Stomach (tissue), 19 donors: ENCODE measurements at places on chromosomes 5 and 9.

- no peak for DNase-seq
Measured at GRCh38 chr5:59999056-59999455, 105.5 kb upstream of the PDE4D start.

DNA sequence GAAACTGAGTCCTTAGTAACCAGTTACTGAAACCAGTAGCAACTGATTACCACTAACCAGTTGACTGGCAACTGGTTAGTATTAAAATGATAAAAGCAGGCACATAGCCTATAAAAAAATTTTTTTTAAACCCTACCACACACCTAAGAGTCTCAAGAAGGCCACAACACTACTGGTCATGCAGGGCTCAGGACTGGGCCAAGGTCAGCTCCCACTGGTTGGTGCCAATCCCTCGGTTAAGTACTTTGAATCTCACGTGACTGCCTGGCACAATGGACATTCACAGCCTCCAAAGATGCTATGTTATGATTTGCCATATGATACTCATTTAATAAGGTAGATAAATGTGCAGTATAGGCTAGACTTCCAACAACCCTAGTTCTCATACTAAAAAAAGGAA lies 8.5 kb downstream of the ANKH start:
- no peak for DNase-seq

DNA sequence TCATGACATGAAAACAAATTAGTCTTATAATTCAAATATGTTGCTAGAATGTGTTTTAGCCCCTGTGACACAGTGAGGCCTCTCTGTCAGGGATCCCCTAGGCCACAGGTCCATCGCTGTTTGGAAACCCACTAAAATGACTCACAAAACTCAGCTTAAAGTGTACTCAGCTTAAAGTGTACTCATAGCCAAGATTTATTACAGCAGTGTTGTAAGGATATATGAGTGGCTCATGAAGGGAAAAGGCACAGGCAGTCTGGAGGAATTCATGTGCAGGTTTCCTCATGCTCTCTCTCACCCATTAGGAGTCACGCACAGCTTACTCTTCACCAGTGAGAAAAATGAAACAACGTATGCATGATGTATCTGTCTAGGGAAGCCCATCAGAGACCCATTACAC lies 24.4 kb upstream of the TGFBI start:
- DNase-seq, result no peak

- no peak for DNase-seq
Measured at GRCh38 chr9:131027872-131028179, 18.9 kb downstream of the LAMC3 start.

- DNase-seq, result no peak
Measured at GRCh38 chr5:16886366-16886736, 49.7 kb downstream of the MYO10 start.

DNA sequence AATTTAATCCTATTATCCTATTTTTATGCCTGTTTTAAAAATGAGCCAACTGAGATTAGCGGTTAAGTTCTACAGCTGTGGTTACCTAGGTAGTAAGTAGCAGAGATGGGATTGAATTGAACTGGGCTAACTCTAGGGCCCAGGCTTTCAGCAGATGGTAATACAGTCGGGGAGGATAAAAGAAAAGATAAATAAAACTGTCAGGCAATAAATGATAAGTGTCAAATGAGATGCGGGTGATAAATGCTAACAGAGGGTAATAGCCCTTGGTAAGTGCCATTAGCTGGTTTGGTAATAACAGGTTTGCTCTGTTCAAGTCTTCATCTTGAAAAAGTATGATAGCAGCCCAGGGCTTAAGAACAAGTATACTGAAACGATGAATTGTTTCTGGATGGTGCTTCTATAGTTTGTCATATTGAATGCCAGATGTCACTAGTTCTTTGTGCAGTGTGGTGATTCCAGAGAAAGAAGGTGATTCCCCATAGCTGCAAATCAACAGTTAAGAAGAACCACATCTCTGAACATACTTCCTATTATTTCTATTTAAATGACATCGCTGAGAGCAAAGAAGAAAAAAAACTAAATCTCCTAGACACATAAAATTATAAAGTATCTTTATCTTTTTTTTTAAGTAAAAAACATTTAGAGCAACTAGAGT lies 360.8 kb upstream of the PANK3 start:
- no peak for DNase-seq

DNA sequence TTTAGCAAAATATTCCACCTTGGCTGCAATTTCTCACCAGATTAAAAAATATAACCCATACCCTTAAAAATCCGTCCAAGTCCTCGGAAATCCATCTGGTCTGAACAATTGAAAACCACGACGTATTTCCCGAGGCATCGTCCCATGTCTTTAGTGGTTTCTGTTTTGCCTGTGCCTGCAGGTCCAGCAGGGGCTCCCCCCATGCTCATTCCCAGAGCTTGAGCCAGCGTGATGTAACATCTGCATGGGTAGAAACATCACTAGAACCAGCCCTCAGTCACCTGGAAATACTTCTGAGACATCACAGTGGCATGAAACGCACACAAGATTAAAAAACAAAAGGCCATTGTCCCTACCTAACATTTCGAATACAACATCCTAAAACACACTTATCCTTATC lies 114.0 kb downstream of the DNAH5 start:
- no peak for DNase-seq

DNA sequence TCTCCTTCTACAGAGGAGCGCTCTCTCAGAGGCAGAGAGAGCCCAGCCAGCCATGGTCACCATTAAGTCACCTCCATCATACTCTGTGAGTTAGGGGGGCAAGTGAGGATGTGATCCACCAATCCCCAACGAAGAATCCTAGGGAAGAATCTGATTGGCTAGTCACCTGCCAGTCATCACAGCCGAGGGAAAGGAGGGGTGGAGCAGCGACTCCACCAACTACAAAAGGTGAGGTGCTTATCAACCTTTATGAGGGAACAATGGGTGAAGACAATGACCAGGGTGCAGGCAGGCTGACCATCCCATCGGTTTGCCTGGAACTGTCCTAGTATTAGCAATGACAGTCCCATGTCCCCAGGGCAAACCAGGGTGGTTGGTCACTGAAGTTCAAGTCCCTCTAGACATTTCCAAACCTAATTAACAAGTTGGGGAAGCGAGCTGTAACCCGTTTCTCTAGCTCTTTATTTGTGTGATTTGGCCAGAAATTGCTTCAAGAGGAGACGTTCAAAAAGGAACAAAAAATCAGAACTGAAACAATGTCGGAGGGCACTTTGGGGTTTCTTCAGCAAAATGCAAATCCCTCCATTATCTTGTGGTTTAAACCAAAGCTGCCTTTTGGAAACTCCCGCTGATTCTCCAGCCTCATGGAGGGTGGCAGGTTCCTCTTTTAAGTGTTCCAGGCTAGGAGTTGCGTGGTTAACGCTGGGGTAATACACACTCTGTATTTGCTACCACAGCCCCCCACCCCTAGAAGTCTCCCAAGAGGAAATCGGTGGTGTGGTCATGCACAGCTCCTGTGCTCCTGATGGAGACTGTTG lies 18.8 kb upstream of the FCN1 start:
- DNase-seq, result no peak

DNA sequence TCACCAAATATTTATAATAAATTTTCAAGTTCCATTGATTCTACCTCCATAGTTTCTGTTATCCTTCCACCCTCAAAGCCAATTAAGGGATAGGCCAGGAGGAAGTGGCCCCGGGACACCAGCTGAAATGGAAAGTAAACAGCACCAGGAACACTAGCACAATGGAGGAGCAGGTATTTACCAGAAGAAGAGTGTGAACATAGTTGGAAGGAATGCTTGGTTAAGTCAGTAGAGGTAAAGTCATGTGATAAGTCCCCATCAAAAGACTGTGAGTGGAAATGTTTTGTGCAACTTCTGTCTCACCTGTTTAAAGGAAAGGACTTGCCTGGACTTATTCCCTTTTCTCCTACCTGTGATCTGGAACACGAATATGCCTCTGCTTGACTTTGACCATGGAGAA lies 146.7 kb upstream of the RAI14 start:
- DNase-seq, result no peak

GRCh38 chr5:110561510-110561909 lies 165.0 kb downstream of the TMEM232 start:
- DNase-seq, result no peak

GRCh38 chr5:146732962-146733361 lies 145.6 kb downstream of the PPP2R2B start:
- no peak for DNase-seq

- DNase-seq, result no peak
Measured at GRCh38 chr9:112000743-112001142, 104.1 kb downstream of the UGCG start.

DNA sequence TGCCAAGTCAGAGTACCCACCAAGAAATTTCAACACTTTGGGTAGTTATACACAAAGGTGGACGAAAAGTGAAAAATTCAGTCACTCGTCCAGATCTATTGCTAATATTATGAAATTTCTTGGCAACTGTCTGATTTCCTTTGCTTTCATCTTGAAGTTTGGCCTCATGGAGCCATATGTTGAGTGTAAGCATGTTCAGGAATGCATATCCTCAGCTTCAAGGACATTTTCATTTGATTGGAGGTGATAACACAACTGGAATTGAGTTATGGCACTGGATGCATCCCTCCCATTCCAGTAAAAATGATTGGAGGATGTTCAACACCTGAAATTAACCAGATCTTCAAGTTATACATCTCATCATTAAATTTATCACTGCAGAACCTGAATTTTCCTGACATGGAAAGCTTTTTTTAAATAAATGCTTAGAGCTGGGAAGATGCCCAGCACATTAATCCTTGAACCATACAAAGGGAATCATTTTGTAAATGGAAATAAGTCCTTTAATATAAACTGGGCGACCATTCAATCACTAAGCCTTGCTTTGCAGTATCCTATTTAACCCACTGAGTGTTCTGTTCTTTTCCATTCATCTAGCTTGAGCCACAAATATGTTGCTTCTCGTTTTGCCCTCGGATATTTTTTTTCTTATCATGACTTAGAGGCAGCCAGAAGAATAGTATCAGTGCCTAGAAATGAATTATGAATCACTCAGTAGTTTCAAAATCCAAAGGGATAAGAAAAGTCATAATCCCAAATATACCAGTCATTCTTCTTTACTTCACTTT lies 273.7 kb upstream of the PIK3R1 start:
- DNase-seq, result peak; percentile 61

GRCh38 chr9:104280711-104281110 lies 186.6 kb downstream of the SMC2 start:
- DNase-seq, result no peak

DNA sequence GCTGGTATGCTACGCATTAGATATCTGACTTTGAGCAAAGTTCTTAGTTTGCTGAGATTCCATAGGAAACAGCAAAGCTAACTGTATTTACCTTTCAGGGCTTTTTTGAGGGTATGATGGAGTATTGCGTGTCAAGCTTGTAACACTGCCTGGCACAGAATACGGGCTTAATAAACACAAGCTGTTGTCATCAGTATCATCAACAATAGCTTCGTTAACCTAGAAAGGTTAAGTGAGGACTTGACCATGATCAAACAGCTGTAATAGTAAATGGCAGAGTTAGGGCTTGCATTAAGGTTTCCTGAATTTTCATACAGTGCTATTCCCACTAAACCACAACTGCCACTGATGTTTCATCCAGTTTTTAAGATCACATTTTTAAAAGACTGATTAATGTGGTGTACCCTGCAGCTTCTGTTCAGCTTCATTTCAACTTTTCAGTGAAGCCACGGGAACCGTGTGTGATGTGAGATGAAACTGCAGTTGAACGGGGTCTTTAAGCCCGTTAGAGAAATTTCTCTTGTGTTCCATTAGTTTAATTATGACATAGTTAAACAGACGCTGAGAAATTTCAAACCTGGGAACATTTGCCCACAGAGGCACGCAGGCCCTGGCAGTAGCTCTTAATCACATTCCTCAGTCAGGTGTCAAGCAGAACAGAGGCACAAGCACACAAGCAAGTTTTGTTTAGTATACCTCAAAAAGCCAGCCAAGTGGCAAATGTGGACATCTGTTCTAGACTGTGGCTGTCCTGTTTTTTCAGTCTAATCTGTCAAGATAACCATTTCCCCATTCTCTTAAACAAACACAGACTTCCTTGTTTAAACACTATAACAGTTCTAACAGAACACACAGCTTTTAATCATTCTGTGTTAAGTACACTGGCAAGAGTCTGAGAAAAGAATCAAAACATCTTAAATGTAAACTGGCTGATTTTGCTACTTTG lies 147.1 kb downstream of the ZNF608 start:
- DNase-seq, result peak; percentile 83

DNA sequence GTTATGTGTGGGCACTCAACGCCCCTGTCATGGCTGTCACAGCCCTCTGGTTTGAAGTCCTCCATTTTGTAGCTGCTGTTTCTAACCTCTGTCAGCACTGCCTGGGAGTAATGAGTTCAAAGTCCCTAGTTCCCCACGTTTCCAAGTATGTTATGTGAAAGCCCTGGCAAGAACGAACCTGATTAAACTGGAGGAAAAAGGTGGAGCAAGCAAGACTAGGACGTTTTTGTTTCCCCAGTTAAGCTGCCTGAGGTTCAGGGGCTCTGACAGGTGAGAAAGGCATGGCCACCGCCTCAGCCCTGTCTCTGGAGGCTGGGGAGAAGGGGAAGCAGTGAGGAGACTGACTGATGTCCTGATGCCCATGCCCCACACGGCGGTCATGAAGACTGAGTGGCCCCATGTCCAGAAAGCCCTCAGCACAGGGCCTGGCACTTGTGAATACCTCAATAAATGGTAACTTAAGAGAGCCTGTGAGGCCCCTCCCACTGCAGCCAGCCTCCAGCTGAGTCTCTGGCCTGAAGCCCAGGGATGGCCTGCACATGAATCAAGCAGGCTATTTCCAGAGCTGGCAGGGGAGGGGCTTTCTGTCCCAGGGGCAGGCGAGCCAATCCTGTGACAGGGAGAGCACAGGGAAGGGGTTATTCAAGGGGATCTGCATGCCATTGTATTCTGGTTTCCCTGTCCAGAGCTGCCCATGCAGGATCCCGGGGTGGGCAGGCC lies 61.8 kb downstream of the PFDN1 start:
- peak; percentile 89 for DNase-seq

DNA sequence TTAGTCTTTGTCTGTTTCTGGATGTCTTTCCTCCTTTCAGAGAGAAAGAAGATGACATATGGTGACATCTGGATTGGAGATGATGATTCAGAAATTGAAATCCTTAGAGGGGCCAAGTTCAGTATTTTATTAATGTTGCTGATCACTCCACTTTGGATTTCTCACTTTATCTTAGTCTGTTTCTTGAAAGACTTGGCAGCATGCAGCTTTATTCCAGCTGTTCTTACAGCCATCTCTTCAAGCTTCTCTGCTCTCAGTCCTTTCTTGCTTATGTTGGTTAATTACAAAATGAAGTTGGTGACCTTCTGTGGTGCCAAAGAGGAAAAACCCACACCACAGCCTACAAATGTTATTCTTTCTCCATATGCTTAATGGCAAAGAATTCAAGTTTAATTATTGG lies 62.1 kb downstream of the SNCAIP start:
- DNase-seq, result no peak

GRCh38 chr9:107960916-107961315 lies 471.3 kb upstream of the KLF4 start:
- DNase-seq, result no peak

DNA sequence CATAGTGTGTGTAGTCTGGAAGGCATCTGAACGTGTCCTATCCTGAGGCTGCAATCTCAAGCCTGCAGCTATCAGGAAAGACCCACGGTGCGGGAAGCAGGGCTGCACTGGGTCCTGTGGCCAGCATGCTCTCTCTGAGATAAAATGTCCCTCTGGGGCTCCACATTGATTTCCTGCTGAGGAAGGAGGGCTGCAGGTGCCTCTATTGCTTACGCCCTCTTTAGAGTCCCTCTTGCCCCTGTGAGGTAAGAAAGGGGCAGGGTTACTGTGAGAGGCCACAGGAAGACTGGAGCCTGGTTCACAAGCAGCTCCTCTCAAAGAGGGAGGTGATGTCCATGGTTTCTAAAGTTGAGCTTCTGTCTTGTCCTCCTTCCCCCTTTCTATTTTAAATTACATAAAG lies 299.9 kb upstream of the RFX3 start:
- DNase-seq, result no peak
